ENCODE measurements at places on chromosomes 12 and 14.

GRCh38 chr12:96054244-96054610 lies 18.8 kb upstream of the LTA4H start:
- DNase-seq, result no peak

DNA sequence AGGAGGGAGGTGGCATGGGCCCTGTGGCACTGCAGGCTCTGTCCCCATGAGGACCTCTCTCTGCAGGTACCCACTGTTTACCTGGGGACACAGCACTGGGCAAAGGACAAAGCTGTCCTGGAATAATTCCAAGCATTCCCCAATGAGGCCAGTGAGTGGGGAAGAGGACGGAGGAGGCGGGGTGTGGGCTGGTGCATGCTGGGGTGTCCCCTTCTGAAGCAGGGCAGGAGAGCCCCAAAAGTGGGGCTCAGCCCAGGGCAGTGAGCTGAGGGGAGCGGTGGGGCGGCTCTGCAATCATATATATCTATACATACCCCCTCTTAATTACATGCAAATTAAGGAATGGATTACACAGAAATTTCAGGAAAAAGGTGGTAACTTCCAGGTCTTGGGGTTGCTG lies 315.8 kb downstream of the ADGRD1 start:
- no peak for DNase-seq

DNA sequence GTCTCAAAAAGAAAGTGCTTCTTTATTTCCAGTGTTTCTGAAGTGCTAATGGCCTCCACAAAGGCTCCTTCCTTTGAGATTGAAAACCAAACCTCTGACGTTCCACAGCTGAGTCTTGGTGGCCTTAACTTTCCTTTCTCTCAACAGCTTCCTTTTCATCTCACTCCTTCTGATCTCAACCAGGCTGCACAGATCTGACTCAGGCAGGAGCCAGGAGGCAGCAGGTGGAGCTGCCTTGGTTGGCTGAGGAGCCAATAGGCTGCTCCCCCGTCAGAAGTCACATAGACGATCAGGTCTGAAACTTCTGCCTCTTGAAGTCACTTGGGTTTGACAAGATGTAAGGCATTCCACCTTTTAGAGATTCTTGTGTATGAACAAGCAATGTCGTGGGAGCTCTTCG lies 9.1 kb upstream of the KCNA5 start:
- DNase-seq, result no peak

GRCh38 chr12:46227616-46228015 lies 41.2 kb downstream of the SLC38A1 start:
- DNase-seq, result no peak

DNA sequence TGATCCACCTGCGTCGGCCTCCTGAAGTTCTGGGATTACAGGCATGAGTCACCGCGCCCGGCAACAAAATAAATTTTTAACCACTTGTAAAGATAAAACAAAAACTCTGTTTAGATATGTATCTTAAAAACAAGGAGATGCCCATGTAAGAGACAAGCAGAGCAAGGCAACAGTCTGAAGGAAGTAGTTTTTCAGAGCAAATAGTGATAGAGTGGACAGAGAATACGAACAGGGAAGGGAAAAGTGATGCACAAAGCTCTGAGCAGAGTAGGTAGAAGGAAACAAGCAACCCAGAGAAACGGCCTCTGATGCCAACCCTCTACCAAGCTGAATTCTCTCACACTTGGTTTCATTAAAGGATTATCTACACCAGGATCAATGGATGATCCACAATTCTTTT lies 24.8 kb upstream of the CDKL1 start:
- no peak for DNase-seq

GRCh38 chr12:48972213-48972951 lies 847 bp upstream of the WNT10B start:
- no peak for DNase-seq

DNA sequence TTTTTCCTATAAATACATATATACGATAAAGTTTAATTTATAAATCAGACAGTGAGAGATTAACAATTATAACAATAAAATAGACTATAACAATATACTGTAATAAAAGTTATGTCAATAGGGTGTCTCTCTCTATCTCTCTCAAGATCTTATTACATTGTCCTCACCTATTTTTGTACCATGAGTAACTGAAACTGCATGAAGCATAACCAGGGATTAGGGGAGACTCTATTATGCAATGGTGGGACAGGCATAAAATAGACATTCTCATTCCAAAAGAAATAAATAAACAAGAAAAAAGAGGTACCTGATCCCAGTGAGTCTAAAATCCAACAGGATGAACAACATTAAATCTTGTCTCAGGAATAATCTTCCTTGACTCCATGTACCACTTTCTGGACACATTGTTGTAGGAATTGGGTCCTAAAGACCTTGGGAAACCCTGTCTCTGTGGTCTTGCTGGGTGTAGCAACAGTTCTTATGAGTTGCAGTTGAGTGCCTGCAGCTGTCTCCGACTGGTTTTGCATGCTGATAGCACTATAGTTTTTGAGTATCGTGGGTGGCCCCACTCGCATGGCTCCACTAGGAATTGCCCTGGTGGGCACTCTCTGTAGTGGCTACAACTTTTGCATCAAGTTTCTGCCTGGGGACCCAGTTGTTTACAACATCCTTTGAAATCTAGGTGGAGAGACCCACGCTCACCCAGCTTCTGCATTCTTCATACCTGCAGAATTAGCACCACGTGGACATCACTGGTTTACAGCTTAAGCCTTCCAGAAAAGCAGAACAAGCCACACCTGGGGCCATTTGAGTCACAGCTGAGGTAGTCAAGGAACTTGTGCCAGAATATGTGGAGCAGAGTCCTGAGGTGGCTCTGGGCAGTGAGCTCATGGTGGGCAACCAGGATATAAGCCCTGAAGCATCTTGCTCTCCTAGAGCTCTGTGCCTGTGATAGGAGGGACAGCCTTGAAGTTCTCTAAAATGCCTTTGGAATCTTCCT lies 204.7 kb downstream of the KITLG start:
- no peak for DNase-seq

DNA sequence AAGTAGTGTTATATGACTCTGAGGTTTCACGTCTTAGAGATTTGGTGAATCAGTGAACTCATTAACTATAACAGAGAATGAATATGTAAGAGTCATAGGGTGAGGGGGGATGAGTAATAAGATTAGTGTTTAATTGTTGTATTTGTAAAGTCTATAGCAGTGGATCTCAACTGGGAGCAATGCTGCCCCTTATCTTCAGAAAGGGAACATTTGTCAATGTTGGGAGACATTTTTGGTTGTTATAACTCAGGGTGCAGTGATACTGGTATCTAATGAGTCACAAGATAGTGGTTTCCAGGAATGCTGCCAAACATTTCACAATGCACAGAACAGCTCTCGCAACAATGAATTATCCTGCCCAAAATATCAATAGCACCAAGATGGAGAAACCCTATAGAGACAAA lies 1193.7 kb downstream of the GALC start:
- DNase-seq, result no peak

DNA sequence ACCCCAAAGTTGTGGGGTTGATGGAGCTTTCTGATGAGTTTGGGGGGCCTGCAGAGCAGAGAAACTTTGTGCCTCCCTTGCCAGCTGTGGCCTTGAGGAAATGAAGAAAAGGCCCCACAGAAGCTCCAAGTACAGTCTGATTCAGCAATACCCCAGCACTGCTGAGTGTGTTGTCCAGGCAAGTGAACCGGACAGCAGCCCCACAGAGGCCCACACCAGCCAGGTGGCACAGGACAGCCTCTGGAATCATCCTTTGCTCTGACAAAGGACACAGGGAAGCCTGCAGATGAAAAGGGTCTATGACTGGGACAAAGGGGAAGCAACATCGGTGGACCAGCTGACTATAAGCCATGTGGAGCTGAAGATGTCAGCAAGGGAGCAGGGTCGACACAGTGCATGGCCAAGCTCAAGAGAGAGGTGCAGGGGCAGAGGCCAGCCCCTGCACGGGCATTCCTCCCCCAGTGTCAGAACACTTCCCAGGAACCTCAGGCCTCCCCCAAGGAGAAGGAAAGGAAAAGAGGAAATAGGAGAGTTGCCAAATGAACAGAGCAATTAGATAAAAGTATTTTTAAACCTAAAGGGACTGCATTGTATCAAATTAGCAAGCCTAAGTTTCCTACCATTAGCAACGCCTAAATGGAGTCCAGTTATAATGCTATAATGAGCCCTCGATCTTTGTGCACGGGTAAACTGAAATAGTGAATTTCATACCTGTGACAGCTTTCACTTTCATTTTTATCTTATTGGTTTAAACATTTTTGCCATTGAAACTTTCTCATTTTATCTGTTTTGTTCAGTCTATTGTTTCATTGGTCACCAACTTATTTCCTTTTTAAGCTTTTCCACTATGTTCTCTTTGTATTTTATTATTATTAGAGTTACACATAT lies 46.3 kb upstream of the PTGDR start:
- DNase-seq, result no peak

DNA sequence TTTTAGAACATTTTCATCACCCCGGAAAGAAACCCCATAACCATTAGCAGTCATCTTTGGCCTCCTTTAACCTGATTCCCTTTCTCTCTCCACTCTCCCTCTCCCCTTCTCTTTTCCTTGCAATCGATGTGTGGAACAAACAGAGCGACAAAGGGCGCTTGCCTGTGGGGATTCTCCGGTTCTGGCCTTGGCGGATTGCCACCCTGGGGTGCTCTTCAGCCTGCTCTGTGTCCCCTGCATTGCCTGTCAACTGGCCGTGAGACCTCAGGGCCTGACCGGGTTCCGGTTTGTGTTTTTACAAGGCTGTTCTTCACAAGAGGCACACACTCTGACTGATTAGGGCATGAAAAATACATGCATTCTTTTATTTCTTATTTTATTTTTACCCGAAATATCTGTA lies 27.8 kb downstream of the LRTM2 start:
- DNase-seq, result no peak

DNA sequence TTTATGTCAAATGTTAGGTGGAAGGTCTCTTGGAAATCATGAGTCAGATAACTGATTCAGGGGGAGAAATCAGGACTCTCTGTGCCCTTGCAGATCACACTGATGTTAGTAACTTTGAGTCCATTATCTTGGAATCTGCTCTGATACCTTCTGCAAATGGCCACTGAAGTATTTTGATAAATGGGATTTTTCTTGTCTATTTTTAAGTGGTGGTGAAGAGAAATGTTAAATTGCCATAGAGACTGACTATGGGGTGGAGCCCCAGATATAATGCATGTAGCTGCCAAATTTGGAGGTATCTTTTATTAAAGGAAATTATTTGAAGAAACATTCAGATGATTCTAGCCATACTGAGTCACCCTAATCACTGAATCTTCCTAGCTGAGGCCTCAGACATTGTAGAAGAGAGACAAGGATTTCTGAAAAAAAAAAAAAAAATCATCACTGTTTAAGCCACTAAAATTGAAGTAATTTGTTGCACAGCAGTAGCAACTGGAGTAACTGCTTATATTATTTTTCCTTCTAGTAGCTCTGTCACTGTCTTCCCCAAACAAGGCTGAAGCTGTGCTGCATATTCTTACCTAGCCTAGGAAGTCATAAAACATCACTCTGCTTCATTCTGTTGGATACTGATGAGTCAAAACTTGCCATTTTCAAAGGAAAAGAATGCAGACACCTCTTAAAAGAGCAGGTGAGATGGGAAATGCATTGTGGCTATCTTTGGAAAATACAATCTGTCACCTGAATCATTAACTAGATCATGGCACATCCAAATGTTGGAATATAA lies 36.0 kb upstream of the CLEC14A start:
- DNase-seq, result no peak

GRCh38 chr12:89709995-89710872 lies 1.6 kb upstream of the ATP2B1 start:
- no peak for DNase-seq

- DNase-seq, result no peak
Observed at GRCh38 chr12:58249610-58250009, 308.2 kb downstream of the ATP23 start.

- DNase-seq, result no peak
Observed at GRCh38 chr12:77251799-77252198, 186.4 kb upstream of the E2F7 start.

- DNase-seq, result no peak
Observed at GRCh38 chr12:27996761-27997160, 24.2 kb upstream of the PTHLH start.

DNA sequence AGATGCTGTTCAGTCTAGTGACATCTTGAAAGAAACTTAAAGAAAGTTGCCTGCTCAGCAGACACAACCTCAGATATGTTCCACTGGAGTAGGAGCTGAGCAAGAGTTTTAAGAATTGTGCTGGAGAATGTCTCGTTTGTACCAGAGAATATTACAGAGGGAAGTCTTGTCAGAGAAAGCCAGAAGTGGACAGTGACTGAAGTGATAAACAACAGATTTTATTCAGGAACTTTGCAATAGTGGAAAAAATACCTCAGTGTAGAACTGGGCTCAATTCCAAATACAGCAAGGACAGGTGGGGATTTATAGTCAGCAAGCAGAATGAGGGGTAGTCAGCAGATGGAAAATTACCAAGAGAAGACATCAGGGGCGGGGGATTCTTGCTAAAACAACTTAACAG lies 18.6 kb downstream of the ZDHHC17 start:
- no peak for DNase-seq

DNA sequence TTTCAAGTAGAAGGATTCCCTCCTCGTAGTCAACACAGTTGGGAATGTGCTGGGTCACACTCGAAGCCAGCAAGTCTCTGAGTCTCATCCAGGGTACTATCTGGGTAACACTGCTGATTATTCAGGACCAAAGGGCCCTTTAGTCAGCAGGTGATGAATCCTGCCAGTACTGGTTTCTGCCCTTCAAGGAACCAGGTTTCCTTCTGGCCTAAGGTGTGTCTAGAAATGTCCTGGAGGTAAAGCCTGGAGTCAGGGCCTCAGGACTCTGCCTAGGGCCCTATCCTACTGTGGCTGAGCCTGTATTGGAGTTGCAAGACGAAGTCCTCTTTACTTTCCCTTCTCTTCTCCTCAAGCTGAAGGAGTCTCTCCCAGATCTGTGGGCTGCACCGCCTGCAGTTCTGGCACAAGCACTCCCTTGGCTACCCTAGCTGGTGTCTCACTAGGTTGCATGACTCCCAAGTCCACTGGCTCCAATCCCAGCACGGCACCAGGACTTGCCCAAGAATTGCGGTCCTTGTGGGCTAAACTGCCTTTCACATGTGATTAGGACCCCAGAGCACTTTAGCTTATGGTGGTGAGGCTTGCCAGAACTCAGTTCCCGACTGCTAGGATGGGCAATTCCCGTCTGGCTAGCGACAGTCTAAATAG lies 193.7 kb upstream of the PDE3A start:
- no peak for DNase-seq

Data from left hindlimb (tissue), 1 donor.